Activated T-cell treated with anti-CD3 and anti-CD28 coated beads for 1 hour (primary cell): ENCODE measurements at places on chromosomes 3 and 15.

- no peak for DNase-seq
Measured at GRCh38 chr15:33915571-33916407, 52.5 kb upstream of the CHRM5 start.

GRCh38 chr3:123678108-123678511 lies 93.3 kb upstream of the HACD2 start:
- no peak for DNase-seq

DNA sequence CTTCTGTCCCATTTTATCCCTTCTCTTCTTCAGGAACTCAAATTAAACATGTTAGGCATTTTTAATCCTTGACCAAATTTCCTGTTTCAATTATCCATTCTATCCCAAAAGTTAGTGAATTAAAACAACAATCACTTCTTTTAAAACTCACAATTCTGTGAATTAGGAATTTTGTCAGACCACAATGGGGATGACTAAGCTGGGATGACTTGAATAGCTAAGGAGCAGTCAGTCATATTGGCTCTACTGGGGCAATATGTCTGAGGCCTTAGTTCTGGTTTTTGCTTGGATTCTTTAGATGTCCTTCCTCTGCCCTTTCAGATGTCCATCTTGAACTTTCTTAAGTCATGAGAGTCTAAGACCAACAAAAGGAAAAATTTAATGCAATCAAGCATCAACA lies 178.2 kb upstream of the TGFBR2 start:
- DNase-seq: no peak

DNA sequence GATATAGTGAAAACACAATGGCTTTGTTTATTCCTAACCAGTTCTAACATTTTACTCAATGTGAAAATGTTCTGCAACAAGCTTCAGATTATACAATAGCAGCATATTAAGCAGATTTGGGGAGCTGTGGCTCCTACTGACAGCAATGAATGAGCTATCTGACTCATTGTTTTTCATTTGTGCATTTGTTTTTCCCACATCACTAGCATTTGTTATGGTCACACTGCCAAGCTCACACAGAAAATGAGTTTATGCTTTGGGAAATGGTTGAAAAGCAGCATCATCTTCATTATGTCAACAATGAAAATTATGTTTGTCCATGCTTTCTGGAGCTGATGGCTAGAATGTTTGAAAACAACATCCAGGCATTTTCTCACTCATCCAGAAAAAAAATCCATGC lies 53.5 kb downstream of the ZPLD1 start:
- no peak for DNase-seq

DNA sequence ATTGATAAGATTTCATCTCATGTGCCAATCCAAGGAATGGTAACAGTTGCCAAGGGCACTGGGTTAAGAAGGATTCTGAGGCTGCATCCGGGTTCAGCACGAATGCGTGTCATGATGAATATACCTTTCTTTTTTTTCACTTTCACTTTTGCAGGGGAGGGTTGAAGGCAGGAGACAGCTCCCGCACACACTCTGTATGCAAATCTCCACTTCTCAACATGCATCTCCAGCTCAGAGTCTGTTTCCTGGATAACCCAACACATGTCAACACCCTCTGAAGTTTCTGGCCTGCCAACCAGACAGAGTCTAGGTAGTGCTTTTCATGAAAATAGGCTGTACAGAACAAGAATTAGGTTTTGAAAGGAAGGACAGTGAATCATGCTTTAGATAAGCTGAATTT lies 21.6 kb downstream of the B4GALT4 start:
- DNase-seq: no peak

DNA sequence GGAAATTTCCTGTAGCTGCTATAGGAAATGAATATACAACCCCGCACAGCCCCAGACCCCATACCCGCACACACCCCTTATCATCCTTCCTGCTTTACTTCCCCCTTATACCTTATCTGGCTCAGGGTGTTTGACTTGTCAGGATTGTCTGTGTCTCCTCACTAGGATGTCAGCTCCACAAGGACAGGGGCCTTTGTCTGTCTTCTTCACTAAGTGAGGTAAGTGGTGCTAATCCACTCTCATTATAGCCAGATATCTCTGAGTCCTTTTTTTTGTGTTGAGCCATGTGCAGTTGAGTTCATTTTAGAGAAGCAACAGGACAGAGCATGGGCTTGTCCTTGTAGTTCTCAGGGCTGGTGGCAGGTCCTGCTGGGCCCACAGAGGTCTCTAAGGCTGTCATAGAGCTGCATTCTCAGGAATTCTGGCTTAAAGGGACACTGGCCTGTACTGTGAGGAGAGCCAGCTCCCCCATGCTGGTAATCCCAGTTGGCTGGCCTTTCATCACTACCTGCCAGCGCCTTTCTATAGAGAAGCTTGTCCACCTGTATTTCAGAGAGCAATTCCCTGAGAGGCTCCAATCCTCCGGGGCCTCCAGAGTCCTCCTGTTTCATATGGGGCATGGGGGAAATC lies 9.0 kb downstream of the KY start:
- DNase-seq: no peak

DNA sequence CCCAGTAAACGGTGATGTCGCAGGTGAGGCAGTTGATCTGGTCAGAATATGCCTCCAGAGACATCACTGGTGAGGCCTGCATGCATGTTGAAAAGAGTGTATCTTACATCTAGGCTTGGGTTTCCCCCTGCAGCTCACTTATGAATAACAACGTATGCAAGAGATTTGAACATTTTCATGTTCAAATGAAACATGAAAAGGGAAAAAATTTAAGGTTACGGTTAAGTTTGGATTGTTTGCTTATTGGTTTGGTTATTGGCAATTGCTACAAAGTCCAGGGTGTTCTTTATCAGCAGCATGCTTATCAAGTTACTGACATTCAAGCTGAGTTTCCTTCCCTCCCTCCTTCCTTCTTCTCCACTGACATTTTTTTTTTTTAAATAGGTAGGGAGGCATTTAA lies 123.2 kb downstream of the IGF1R start:
- no peak for DNase-seq

DNA sequence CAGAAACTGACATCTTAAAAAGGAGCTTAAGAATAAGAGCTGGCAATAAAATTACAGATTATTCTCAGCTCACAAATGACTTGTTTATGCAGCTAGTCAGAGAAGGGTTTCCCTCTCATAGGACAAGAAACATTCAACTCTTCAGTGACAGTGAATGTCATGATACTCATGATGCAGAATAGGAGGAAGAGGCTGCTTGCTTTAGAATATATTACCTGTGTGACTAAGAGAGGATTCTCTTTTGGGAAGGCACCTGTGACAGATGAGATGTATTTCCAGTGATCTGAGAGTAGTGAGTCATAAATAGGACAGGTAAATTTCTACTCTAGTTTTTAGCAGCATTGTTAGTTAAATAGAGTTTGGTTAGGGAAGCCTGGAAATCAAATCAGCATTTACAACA lies 39.9 kb downstream of the RASA2 start:
- DNase-seq: no peak

GRCh38 chr3:78143000-78143399 lies 1103.1 kb downstream of the ROBO2 start:
- DNase-seq: no peak

DNA sequence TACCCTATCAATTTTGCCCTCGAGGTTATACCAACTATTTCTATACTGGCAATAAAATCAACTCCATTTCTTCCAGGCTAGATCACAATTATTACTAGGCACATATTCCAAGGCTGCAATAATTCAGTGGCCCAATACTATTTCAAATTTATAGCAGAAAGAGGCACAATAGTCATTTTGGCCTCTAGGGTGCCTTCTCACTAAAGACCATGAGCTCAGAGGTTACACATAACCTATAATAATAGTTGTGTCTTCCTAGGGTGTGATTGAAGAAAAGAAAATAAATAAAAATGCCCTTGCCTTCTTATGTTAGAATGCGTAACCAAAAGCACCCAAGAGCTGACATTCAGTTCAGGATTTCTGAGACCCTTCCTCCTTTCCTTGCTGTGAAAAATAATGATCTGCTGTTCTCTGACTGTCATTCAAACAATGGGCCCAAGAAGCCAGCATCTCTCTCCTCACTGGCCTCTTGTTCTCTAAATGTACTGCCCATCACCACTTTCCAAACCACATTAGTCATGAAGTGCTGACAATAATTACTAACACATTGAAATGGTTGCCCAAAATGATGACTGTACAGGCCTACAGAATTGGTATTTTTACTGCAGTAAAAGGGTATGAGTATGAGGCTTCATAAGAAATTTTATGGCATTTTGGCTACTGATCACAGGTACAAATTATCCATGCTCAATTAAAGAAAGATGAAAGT lies 244.8 kb downstream of the LRRN1 start:
- no peak for DNase-seq

DNA sequence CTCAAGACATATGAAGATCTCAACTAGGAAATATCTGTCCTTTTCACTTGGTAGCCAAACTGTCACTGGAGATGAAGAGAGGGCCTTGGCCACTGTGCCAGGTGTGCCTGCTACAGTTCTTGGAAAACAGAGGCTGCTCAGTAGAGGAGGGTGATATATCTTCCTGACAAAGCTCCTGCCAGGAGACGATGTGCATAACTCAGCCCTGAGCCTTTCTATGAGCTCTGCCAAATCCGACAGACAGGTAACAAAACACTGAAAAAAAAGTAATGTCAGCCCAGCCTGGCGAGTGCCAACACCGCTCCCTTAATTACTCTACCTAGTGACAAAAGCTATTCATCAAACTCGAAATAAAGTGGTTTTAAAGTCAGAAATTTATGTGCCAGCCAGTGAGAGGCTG lies 123.2 kb downstream of the MFSD1 start:
- DNase-seq: no peak

DNA sequence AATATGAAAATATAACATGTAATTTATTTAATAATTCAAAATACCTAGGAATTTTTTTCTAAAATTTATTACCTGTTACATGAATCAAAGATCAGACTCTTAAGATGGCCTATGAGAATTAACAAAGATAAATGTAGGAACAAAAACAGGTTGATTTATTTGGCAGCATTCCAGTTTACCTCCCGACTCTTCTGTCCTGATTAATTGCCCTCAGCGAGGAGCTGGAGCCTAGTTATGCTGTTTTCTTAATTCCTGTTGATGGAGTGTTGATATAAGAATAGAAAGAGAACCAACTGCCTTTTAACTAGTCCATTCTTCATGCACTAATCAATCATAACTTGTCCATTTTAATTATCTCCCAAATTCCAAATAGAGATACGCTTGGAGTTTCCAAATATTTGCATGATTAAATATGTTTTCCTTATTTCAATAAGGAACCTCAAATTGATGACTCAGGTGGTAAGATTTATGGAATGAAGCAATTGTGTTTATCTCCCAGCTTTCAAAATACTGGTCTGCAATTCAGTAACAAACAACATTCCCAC lies 10.6 kb upstream of the CPB1 start:
- no peak for DNase-seq

DNA sequence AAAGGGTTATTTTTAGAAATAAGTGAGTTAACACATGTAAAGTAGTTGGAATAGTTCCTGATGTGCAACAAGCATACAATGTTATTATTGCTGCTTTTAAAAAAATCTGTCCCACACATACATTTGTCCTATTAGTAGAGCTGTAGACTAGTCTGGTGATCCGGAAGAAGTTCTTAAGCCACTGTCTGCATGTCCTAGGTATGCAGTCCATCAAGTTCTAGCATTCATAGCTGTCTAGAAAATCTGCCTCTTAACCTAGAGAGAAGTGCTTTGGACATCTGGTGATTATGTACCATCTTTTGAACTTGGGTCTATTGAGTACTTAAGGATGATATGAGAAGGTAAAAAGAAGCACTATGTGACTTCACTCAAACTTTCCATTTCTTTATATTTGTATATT lies 439.9 kb upstream of the NAALADL2 start:
- DNase-seq: no peak

DNA sequence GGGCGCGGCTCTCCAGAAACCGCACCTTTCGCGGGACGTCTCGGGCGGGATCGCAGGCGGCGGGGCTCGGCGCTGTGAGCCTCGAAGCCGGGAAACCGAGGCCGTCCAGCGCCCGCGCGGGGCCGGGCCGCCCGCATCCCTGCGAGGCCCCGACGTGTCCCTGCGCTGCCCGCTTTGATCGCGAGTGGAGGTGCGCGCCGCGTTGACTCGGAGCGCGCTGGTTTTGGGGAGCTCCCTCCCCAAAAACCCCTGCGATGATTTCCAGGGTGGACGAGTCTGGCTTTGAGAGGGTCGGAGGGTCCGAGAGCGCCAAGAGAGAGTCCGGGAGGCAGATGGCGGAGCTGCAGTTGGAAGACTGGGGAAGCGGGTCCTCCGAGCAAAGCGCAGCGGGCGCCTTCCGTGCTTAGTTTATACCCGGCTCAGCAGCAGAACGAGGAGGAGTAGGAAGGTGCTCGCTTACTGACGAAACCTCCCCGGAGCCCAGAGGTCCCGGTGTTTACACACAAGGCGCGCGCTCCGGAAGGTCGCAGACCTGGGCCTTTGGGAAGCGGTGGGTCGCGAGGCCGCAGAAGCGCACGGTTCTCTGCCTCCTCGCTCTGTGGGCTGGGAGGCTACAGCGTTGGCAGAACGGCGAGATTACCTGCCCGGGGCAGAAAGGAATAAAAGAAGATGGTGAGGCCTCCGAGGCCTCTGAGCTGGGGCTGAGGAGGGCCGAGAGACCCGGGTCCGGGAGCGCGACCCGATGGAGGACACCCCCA lies 687 bp downstream of the ALDH1A3 start:
- no peak for DNase-seq

DNA sequence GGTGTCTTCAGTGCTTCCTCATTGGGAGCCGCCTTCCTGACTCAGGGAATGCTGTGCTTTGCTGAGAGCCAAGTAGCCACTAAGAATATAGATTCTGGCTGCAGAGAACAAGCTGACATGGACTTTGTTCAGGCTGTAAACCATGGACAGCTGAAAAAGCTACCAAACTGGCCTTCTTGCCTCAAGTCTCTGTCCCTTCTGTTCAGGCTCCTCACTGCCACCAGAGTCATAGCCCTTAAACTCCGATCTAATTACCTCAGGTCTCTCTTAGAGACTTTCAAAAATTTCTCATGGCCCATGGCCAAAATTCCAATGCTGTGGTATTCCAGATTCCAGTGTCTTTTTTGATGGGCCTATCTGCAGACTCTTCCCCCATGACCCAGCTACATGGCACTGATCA lies 19.4 kb upstream of the PTX3 start:
- no peak for DNase-seq

- DNase-seq: no peak
Measured at GRCh38 chr3:39601241-39601640, 133.8 kb downstream of the MOBP start.
